CD4-positive, alpha-beta T cell treated with Interleukin-2 at 100 ng/mL for 4 hours (primary cell): ENCODE measurements at places on chromosomes 4 and X.

GRCh38 chr4:84167564-84167963, 331.5 kb downstream of the NKX6-1 start:
- DNase-seq, result no peak

GRCh38 chr4:60744767-60745166, 455.4 kb upstream of the ADGRL3 start:
- no peak for DNase-seq

GRCh38 chrX:545452-545885, 85.1 kb upstream of the SHOX start:
- no peak for DNase-seq

DNA sequence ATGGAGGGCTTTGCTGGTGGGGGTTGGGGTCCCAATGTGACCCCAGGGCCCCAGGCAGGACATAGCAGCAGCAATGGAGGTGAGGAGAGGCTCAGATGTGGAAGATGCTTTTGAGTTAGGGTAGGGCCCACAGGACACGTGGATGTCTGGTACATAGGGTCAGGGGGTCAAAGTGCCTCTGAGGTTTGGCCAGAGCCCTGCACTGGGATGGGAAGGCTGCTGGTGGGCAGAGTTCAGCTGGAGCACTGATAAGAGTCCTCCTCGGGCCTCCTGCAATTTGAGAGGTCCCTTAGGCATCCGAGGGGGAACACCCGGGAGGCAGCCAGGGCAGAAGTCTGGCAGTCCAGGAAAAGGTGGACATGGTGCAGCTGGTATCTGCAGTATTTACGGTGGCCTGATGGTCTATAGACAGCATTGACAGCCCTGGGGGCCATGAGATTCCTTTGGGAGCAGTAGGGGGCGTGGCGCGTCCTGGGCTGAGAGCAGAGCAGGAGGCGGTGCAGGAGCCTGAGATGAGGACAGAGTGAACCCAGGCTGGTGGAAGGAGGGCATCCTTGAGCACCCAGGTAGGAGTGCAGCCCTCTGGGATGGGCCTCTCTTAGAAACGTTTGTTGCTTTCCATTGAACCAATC, 22.6 kb downstream of the CCNQ start:
- no peak for DNase-seq

- DNase-seq, result no peak
These were observed 446.3 kb upstream of the FRG1 start for GRCh38 chr4:189494407-189494806.

GRCh38 chrX:127129510-127129909, 310.0 kb downstream of the PRR32 start:
- DNase-seq, result no peak
